ENCODE measurements at places on chromosomes 7 and 10.

DNA sequence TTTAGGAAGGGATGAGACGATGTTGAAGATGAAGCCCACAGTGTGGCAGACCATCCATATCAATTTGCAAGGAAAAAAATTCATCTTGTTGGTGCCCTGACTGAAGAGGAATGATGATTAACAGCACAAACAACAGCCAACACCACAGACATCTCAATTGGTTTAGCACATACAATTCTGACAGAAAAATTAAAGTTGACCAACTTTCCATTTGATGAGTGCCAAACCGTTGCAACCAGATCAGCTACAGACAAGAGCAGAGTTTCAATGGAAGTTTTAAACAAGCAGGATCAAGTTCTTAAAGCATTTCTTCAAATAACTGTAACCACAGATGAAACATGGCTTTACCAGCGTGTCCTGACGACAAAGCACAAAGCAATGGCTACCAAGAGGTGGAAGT, 132.4 kb upstream of the DNAJB12 start:
- DNase-seq, result no peak

DNA sequence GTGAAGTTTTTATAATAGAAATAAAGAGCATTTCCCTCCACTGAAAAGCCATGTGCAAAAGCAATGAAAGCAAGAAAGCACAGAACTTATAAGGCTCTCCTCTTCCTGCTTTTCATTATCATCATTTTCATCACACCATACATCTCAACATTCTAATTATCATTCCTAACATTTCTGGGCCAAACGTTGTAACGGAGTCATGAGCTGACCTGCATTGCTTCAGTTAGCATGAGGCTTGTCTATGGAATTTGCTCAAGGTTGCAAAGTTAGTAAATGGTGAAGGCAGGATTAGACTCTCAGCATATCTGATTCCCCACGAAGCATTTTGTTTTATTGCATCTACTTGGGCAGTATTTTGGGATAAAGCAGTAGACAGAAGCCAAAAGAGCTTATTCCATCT, 11.4 kb downstream of the SCIN start:
- no peak for DNase-seq

- DNase-seq, result no peak
Measured at GRCh38 chr7:145902123-145902522, 214.5 kb upstream of the CNTNAP2 start.

GRCh38 chr10:101826852-101827434, 8.7 kb upstream of the OGA start:
- no peak for DNase-seq

DNA sequence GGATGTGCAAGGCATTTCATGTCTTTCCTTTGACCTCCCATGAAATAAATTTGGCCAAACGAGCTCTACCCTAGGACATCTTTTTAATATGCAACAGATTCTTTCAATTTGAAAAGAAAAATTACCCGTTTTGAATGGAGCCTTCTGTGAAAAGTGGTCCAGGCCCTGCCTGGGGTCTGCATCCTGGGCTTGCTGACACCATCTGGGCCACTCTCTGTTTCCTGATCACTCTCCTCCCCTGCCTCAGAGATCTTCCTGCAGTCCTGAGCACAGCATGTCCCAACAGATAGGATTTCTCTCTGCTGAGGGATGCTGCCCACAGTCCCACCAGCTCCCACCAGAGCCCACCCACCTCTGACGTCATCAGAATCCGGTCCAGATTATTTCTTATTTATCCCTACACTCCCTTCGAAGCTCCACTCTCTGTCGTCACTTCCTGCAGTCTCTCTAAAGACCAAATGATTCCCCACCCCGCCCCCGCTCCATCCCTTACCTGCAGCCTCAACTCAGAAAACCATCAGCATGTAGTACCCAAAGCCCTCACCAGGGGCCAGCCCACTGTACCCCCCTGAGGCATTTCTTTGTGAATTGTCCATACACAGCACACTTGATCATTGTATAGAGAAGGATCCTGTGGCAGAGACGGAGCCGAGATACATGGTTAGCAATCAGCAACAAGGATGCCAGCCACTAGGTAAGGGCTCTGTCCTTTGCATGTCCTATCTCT, 192.1 kb upstream of the MGMT start:
- no peak for DNase-seq
